Stimulated activated CD4-positive, alpha-beta T cell treated with anti-CD3 and anti-CD28 coated beads, Interleukin-15, amount 100 ng/mL, for 1 hour (primary cell): ENCODE measurements at places on chromosomes 13 and 19.

- no peak for DNase-seq
Measured at GRCh38 chr13:40786568-40786996, 2.8 kb upstream of the SLC25A15 start.

DNA sequence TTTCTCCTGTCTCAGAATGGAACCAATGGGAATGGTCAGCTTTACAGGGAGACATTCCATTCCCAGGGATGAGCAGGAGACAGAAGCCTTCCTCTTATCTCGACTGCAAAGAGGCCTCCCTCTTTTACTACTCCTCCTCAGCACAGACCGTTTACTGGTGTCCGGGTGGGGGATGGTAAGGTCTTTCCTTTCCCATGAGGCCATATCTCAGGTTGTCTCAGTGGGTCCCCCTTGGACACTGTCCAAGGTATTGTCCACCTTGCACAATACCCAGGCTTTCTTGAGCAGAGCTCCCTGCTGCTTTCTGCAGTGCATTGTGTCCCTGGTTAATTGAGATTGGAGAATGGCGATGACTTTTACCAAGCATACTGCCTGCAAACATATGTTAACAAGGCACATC, 7.5 kb upstream of the ZNF808 start:
- DNase-seq: no peak

DNA sequence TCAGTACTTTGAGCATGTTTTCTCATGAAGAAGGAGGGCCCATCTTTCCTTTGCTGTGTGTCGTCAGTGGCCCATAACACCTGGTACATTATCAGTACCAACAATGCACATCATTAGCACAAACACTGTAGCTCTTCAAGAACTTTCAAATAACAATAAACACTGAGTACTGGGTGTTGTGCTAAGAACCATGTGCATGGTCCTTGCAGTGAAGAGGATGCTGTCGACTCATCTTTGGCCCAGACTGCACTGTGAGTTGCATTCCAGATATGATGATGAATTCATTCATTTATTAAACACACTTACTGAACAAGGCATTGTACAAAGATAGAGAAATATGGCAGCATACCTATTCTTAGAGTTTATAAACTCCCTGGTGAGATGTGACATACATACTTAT, 55.8 kb downstream of the FLT3 start:
- DNase-seq: no peak

GRCh38 chr19:5643060-5643459, 20.2 kb downstream of the SAFB start:
- no peak for DNase-seq

- no peak for DNase-seq
Measured at GRCh38 chr13:79989217-79989661, 351.7 kb downstream of the SPRY2 start.

DNA sequence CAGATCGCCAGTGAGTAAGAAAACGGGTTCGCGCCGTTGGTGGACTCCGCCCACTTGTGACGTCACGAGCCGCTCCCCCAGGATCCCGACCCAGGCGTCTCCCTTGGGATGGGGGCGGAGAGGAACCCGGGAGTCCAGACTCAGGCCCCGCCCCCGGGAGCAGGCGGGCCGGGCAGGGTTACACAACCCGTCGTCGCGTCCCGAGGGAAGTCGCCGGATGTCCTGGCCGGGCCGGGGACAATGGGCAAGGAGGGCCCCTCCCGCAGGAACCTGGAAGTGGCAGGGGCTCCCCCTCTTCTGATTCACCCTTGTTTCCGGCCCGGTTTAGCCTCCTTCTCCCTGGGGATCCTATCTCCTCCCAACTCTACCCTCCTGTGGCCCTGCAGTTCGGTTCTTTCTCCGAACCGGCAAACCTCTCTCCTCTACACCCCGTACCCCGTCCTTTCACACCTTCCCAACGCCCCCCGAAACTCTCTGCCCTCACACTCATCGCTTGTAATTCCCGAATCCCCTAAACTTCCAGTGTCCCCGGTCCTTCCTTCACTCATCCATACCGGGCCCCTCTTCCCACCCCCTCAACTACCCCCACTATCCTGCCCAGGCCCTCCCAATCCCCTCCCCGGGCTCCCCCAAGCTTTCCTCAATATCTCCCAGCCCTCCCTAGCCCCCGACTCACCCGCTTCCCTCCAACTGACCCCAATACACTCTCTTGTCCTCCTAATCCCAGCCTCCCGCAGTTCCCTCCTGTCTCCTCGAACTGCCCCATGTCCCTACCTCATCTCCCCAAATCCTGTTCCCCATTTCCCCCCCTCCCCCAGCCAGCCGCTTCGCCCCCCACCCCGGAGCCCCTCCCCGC, 20.0 kb upstream of the ERCC1 start:
- peak; percentile 21 for DNase-seq

- no peak for DNase-seq
Measured at GRCh38 chr13:89966524-89966923, 1381.0 kb upstream of the MIR17HG start.

DNA sequence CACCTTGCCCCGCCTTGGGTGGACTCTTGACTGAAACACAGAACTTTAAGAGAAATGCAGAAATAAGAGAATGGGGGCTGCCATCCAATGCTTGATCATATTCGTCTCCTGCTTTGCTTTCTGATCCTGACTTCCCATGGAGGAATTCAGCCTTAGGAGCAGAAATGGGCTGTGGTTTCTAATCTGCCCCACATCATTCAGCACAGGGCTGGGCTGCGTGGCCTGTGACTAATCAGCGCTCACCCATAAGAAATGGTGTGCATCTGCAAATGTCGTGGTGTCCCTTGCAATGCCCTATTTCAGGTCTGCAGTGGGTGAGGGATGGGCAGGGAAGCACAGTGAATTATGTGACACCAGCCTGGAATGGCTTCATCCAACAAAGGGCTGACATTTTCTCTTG, 60.7 kb upstream of the URI1 start:
- no peak for DNase-seq

- no peak for DNase-seq
Measured at GRCh38 chr13:34671137-34671536, 270.9 kb upstream of the NBEA start.

DNA sequence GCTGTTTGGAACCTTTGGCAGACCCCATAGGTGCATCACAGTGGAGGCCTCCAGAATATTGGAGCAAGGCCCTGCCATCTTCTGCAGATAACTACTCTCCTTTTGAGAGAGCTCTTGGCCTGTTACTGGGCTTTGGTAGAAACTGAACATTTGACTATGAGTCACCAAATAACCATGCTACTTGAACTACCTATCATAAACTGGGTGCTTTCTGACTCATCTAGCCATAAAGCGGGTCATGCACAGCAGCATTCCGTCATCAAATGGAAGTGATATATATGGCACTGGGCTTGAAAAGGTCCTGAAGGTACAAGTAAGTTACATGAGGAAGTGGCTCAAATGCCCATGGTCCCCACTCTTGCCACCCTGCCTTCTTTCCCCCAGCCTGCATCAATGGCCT, 782.5 kb upstream of the SLITRK6 start:
- no peak for DNase-seq

DNA sequence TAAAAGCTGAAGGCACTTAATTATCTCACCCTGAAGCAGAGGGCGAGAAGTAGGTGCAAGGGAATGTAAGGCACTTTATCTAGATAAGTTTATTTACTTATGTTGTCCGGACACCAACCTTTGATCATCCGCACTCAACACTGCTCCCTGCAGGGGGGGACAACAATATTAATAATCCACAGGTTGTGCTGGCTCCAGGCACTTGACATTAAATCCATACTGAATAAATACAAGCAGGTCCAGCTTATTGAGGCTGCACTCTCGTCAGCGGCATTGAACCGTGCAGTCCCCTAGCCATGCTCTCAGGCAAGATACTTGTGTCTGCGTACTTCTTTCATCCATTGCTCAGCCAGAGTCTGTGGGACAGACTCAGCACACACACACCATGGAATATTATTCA, 374.5 kb upstream of the NBEA start:
- no peak for DNase-seq

GRCh38 chr19:7699417-7700401, 2.2 kb downstream of the FCER2 start:
- DNase-seq: no peak
